ENCODE measurements at places on chromosomes 4 and X.

DNA sequence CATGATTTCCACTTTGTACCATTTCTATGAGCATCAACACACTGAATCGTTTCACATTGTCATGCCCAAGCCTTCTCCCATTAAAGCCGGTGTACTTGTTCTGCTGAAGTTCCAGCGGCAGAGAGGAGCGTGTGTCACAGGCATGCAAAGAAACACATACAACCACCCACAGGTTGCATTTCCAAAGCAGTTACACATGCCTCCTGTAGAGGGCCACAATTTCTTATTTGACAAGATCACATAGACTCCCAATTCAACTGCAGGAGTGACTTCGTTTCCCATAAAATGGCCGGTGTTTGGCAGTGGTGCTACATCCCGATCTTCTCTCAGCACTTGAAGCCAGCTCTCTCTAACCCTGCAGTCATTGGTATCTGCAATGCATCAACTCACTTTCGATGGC is 992.6 kb downstream of the NLGN4X start:
- no peak for DNase-seq

- DNase-seq, result peak; percentile 17
Observed at GRCh38 chrX:47232803-47233332, at the start of gene USP11. Gene USP11, plus strand, starts transcription at chrX:47233009. Its CDS starts 35 bp downstream, at chrX:47233044.

DNA sequence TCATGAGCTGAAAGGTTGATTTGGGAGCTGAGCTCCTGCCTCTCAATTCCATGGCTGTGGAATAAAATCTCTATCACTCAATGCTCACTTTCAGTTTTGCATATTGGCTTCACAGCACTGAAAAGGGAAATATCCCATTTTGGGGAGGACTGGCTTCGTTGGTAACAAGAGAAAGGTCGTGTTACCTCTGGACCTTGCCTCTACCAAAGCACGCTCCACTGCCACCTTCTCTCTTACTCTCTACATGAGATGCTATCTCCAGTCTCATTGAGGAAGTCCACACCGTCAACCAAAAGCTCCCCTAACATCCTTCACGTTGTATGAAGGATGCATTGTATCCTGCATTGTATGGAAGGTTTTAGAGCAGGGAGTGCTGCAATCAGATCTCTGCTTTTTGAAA is 195.0 kb upstream of the LDB2 start:
- no peak for DNase-seq

DNA sequence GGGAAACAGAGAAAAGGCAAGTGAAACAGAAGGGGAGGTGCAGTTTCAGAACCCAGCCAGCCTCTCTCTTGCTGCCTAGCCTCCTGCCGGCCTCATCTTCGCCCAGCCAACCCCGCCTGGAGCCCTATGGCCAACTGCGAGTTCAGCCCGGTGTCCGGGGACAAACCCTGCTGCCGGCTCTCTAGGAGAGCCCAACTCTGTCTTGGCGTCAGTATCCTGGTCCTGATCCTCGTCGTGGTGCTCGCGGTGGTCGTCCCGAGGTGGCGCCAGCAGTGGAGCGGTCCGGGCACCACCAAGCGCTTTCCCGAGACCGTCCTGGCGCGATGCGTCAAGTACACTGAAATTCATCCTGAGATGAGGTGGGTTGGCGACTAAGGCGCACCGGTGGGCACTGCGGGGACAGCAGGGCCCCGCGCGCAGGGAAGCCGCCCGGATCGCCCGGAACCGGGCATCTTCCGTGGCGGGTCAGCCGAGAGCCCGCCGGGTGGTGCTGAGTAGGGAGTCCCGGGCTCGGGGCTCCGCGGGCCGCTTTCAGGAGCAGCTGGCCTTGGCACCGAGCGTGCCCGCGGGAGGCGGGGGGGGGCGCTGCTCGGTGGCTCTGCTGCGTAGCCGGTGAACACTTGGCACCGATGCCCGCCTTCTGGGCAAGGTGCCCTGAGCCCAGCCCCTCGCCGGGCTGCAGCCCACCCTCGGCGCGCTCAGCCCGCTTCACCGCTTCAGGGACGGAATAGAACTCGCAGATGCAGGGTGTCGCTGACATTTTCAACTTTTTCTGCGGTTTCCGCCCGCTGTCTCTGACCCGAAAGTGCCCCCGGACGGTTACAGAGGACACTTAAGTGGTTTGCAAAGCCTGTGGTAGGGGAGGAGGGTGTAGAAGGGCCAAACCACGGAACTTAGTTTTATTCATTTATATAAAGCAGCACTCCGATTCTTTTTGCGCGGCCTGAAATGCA is at the start of gene CD38:
Gene CD38, plus strand, starts transcription at position 40 of the 953 bp plus-strand sequence. Its CDS starts 87 bp downstream, at position 127.
- DNase-seq, result peak; percentile 29

DNA sequence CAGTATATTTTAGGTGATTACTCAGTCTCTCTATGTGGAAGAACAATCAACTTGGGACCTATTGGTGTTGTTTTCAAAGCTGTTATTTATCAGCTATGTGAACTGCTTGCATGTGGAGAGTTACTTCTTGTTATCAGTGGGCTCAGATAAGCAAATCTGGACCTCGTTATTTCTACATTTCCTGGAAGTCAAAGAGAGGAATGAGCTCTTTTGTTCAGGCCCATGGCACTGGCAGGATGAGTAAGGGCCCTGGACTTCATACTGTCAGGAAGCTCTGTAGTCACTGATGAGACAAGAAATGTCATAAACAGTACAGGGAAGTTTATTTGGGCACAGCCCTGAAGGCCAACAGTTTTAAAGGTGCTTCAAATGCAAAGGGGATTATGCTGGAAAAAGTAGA is 760.6 kb upstream of the EPHA5 start:
- no peak for DNase-seq

GRCh38 chr4:140085881-140086280 is 68.1 kb downstream of the MAML3 start:
- DNase-seq, result no peak

DNA sequence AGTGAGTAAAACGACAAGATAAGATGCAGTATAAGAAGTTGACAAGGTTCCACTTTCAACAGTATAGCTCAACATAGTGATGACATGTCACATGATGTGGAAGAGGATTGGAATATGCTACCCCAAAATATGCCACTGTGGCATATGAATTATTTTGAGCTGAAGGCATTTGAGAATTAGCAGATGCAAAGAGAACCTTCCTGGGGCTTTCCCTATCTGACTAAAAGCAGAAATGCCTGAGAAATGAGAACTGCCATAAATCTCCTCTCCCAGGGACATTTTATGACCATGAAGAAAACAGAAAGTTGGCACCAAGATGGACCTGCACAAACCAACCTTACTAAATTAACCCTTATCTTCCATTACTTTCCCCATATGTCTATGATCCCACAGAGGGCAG is 24.8 kb downstream of the CDKN2AIP start:
- DNase-seq, result no peak

- DNase-seq, result no peak
Observed at GRCh38 chrX:24113181-24113580, 36.3 kb upstream of the ZFX start.

DNA sequence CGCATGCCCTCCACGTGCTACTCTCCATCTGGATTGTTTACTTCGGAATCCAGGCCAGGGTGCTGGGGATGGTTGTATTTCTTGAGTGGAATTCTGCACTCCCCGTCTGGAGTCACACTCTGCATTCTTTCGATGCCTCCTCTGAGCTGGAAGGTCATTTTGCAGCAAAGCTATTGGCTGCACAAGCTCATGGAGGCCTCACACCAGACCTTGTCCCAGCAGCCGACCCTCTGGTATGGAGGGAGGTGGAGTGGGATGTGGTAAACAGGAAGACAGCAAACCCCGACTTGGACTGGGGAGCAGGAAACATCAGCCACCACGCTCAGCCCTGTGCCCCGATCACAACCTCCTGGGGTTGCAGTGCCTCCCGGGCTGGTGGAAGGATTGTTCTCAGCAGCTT is 225.3 kb upstream of the LNX1 start:
- DNase-seq, result no peak

GRCh38 chr4:1786544-1787362 is 6.3 kb upstream of the FGFR3 start:
- DNase-seq, result no peak

GRCh38 chrX:129553619-129554288 is 13.7 kb downstream of the OCRL start:
- no peak for DNase-seq

- no peak for DNase-seq
Observed at GRCh38 chrX:25079020-25079419, 63.3 kb upstream of the ARX start.

GRCh38 chrX:71105628-71106027 is 912 bp downstream of the CXorf65 start:
- no peak for DNase-seq

- no peak for DNase-seq
Observed at GRCh38 chr4:174061026-174061425, 222.4 kb downstream of the FBXO8 start.

DNA sequence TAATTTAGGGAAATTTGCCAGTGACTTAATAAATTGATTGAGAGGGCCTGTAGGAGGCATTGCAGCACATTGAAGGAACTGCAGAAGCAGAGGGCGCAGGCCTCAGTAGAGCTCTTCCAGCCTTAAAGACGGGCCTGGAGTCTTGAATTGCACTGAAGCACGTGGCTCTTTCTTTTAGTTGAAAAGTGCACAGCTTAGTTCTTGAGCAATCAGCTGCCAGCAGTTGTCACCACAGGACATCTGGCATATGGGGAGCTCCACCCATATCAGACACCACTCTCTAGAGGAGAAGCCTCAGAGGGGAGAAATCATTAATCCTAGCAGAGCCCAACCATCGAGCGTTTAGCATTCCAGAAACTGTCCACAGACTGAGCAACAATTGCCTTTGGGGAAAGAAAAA is 16.0 kb upstream of the FGF16 start:
- no peak for DNase-seq

DNA sequence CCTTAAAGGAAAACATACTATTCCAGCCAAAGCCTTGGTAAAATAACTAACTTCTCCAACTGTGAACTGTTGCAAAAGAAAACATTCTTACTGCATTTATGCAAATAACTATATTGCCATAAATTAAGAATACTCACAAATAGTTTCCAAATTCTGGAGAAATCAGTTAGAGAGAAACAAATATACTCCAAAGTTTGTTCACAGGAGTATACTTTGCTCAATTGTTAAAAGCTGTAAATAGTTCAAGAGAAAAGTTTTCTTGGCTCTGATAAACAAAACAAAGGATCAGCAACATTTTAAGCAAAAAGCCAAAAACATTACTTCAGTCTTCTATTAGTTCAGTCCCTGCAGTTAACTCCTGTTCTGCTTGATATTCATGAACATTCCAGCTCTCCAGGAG is 83.0 kb downstream of the EIF4E start:
- no peak for DNase-seq

Data from stimulated activated CD8-positive, alpha-beta memory T cell treated with anti-CD3 and anti-CD28 coated beads, Interleukin-7, amount 100 ng/mL, for 4 hours (primary cell).